ENCODE measurements at places on chromosomes 13 and 19. TPM values are rescaled to one million over a fixed set of nuclear protein-coding genes. Genes with fewer than 3 reads are reported as not detected.

The ZNF486 gene
- 4.1 TPM for total RNA-seq

The HIPK4 gene
- total RNA-seq: 0.17 TPM

The PRR20D gene
- total RNA-seq: not detected

The ZNF763 gene
- total RNA-seq: 2.5 TPM

The PLEKHF1 gene
- 72.5 TPM for total RNA-seq

The KCNC3 gene
- under 0.01 TPM for total RNA-seq

The AMER2 gene
- not detected for total RNA-seq

The RUBCNL gene
- 4.1 TPM for total RNA-seq

The WDR88 gene
- under 0.01 TPM for total RNA-seq

The TMPRSS9 gene
- total RNA-seq: under 0.01 TPM

The LINGO3 gene
- not detected for total RNA-seq

The ELSPBP1 gene
- total RNA-seq: not detected

The COX6B2 gene
- total RNA-seq: 0.17 TPM

The DAND5 gene
- total RNA-seq: not detected

The NCCRP1 gene
- total RNA-seq: not detected

The ZNF587B gene
- 12.1 TPM for total RNA-seq

The C19orf85 gene
- not detected for total RNA-seq

The DPY19L3 gene
- total RNA-seq: 18.8 TPM
